Lung microvascular endothelial cell (primary cell): ENCODE measurements at places on chromosomes 3 and 15.

GRCh38 chr15:50235794-50236193, 29.7 kb downstream of the HDC start:
- DNase-seq, result no peak

- DNase-seq, result no peak
These were observed 40.9 kb downstream of the CRTC3 start for GRCh38 chr15:90570643-90571042.

DNA sequence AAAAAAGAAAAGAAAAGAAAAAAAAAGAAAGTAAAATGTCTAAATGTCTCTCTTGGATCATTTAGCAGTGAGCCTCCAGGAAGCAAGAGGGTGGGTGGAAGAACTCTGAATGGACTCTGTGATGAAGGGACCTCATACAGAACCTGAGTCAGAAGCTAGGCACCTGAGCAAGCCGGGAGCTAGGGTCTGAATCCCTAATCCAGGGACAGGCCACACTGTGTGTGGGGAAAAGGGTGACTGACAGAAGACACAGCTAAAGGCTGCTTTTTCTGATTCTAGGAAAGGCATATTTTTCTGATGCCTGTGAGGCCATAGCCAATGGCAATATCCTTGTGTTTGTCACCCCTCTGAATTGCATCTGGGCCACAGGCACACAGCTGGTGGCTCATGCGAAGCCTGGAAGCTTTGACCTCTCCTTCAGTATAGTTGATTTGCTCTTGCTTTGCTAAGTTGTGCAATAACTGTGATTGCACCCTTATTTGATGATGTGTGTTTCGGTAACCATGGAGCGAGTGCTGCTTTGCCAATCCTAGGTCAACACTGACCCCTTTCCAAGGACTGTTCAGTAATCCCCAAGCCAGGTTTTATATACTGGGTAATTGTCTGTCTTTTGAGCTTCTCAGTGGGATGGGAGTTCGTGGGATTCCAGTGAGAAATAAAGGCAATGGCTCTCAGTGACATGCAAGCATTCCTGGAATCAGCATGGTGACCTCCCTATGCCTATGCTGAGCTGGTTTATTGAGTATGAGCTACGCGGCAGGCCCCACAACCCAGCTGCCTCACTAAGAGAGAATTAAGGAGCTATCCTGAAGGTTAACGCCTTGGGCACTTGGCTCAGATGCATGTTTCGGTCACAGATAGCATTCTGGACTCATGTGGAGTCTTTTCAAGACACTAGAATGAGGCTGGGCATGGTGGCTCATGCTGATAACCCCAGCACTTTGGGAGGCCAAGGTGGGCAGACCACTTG, 49.0 kb upstream of the OSBPL11 start:
- no peak for DNase-seq

DNA sequence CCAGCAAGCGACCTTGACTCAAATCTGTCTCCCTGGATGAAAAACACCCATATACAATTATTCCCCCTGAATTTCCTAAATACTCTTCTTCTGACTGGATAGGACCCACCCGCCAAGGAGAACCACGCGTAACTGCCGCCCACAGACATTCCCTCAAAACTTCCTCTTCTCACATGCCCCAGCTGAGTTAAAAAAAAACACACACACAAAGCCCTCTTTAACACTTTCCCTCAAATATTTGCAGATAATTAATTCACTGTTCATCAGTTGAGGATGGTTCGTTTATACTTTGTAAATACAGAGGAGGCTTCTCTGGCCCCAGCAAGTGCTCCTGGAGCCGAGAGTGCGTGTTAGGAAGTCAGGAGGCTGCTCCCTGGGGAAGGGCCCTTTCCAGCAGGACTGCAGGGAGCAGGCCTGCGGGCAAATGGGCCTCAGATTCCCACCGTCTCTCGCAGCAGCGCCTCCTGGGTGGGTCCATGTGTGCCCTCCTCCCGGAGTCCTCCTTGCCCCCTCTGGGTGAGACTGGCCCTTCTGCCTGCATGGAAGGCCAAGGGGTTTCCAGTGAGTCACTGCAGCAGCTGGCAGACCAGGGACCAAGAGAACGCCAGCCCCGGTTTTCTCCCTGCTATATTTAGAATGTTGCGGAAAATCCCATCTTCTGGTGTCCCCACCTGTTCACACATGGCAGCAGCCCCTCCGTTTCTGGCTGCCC, 46.8 kb downstream of the MGLL start:
- DNase-seq, result peak; percentile 77

DNA sequence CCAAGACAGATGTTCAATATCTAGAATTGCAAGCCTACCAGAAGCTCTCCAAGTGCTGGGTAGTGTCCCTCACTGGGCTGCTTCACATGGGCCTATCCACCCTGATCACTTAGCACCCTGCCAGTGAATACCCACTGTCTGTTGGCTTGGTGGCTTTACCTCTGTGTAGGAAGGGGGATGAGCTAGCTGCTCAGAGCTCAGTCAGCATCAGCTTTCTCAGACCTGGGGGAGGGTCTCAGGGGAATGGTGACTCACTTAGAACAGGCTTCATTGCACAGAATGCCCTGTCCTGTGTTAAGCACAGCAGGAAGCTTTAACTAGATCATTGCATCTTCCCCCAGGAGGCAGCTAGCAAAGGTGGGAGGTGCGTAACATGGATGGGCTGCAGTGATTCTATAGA, 209.8 kb downstream of the PDCD6IP start:
- DNase-seq, result no peak

GRCh38 chr3:185796431-185797107, 28.3 kb downstream of the IGF2BP2 start:
- peak; percentile 96 for DNase-seq

GRCh38 chr3:12875857-12876836, 34.8 kb upstream of the RPL32 start:
- peak; percentile 58 for DNase-seq

DNA sequence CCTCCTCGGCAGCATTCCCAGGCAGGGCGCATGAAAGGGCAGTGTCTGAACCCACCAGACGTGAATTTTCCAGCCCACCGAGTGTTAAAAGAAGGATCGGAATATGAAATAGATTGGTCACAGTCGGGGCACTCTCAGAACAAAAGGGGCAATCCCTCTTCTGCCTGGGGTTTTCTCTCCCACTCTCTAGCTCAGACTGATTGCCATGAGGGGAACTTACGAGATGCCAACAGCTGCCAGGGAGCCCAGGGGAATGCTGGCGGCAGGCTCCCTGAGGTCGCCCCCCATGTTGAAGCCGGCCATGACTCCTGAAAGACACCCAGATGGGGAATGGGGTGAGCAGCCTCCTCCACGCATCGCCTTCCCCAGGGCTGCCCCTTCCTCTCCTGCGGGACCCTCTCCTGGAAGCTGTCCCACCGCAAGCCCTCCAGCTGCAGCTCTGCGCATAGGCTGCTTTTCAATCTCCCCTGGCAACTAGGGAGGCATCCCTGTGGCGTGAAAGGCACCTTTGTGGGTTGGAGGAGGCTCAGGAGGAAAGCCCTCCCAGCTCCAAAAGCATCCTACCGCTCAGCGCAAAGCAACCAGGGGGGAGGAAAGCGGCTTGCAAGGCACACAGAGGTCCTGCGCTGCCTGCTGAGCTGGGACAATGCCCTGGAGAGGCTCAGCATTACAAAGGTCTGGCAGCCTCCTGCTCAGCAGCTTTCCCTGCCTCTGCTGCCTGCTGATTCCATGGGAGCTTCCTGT, 64.8 kb upstream of the HEG1 start:
- DNase-seq, result no peak

GRCh38 chr3:45684327-45684892, 4.8 kb upstream of the SACM1L start:
- DNase-seq, result no peak

DNA sequence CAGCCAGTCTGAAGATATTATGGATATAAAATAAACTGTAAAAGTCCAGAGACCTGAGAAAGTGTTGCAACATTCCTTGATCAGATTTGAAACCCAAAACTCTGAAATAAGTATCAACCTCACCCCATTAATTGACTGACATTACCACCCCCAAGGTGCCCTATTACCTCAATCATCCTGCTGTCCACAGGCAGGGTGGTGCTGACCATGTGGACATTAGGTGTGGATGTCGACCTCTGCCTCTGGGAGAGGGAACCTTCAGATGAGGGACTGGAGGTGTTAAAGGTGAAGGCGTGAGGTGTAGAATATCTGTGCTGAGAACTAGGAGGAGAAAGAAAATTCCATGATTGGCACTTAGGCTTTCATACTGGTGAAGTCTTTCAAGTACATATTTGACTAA, 47.1 kb downstream of the MKRN2 start:
- DNase-seq, result no peak
